ENCODE measurements at places on chromosomes 2 and 18.

GRCh38 chr2:215728504-215729065 is 284.8 kb downstream of the MREG start:
- DNase-seq = no peak

GRCh38 chr2:142944264-142944663 is 66.8 kb downstream of the KYNU start:
- no peak for DNase-seq

DNA sequence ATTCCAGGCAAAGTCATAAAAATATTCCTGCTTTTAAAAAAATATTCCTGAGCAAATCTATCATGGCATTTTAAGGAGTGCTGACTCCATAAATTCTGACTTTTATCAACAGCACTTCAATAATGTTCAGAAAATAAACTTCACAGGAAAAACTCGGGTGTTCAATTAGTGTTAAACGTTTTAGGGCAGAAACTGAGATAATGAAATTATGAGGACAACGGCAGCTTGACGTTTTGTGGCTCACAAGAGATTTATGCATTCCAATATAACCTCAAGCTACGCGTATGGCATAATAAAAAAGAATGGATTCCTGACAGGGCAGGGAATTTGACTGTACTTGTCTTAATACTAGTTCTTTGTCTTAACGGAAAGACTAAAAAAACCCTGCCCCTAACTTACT is 133.2 kb downstream of the ICOS start:
- no peak for DNase-seq

DNA sequence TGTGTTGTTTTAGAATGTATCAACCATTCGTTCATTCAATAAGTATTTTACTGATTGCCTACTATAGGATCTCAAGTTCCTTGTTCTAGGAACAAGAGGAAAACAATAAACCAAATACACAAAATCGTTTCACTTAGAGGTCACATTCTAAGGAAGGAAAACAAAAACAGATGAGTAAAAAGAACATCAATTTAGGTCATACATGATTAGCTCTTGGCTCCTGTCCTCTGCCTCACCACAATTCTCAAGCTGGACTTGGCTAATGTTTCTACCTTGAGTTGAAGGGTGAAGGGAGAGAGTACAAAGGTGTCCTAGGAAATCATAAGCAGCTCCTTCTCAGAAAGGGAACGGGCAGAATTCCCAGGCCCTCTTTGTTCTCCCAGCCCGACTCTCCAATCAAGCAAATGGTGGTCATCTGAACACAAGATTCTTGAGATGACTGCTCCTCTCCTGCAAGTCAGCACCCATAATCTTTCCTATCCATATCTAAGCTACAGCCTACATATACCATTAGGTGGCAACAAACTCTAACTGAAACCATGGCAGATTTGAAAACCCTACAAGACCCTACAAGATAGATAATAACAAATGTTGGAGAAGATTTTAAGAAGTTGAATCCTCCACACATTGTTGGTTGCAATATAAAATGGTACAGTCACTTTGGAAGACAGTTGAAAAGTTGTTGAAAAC is 76.0 kb downstream of the CBLN2 start:
- no peak for DNase-seq

DNA sequence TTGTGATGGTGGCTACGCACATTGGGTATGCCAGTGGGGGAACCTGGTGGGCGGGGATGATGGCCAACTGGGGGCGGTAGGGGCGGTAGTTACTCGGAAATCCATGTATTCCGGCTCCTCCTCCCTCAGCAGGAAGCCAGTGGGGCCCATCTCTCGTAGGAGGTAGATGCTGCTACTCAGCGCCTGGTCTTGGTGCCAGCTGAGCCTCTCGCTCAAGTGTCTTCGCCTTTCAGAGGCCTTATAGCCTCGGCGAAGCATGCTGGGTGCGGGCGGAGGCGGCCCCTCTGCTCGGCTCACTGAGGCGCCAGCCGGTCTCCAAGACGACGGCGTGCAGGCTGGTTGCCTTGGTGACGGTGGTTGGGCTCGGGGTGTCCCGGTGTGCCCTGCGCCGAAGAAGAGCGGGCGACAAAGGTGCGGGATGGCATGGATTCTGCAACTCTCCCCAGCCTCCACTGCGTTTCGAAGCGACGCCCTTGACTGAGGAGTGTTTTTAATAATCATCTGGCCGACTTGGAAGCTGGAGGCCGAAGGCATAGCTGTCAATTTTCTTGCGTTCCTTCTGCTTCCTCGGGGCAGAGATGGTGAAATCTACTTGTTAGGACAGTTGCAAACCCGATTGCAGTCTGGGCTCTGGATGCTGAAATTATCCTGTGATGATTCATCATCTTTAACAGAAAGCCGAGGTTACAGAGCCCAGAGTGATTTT is at the start of gene ZSWIM2:
ZSWIM2 (minus strand) TSS at position 298 of the 706 bp plus-strand sequence; CDS start at position 258, 40 bp downstream.
- peak; percentile 90 for DNase-seq

DNA sequence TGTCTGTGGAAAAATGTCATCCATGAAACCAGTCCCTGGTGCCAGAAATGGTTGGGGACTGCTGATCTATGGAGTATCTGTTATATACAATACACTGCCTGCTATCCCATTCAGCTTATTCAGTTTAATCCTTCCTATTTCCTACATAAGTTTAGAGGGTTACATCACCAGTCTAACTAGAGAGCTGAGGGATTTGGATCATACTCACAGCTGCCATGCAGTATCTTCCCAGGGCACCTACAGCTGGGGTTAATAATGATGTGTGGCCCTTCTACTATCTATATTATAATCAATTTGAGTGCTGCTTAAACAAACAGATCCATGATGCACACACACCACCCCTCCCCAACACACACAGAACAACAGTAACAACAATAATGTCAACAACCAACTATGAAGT is 524.0 kb downstream of the LRRTM4 start:
- DNase-seq = no peak

DNA sequence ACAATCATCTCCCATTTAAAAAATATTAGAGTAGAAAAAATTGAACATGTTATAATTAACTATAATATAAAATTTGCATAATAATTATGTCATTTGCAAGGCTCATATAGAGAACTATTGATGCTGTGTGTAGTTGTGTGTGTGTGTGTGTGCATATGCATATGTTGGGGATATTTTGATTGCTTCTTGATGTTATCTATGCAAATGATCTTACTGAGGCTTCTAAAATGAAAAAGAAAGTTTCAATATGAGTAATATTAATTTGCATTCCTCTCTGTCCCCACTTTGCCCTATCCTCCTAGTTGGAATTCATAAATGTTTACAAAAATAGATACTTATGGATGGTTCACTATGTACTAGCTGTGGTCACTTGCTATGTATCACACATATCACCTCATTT is 523.3 kb downstream of the TRIB2 start:
- no peak for DNase-seq

- DNase-seq = no peak
Measured at GRCh38 chr18:45321520-45321919, 293.8 kb upstream of the SLC14A2 start.

DNA sequence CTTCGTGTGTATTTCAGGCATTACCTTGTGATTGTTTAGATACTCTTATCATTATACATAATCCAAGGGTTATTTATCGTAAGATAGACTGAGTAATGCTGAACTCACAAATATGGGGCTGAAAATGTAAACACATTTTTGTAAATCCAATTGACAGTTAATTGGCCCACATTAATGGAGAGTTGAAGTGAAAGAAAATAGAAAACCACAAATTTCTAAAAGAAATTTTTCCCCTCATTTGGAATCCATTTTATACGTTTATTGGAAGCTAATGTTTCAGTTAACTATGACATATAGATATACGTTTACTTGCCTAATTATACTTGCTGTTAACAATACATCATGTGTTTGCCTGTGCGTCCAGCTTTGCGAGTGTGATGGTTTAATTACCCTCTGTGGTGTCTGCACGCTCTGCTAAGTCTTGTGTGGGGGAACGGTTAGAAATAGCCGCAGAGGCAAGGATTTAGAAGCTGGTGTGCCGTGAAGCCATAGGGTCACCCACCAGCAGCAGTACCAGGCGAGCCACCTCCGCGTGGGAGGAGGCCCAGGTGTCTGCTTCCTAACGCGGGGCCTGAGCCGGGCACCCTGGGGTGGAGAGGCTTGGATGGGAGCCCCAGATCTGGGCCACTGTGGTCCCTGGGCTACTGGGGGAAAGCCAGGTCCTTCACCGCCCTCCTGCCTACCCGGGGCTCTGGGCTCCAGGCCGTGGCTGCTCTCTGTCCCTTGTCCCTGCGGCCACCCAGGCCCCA is 38.0 kb downstream of the TSHZ1 start:
- DNase-seq = no peak

GRCh38 chr2:38440655-38441054 is 63.6 kb upstream of the ATL2 start:
- DNase-seq = no peak

DNA sequence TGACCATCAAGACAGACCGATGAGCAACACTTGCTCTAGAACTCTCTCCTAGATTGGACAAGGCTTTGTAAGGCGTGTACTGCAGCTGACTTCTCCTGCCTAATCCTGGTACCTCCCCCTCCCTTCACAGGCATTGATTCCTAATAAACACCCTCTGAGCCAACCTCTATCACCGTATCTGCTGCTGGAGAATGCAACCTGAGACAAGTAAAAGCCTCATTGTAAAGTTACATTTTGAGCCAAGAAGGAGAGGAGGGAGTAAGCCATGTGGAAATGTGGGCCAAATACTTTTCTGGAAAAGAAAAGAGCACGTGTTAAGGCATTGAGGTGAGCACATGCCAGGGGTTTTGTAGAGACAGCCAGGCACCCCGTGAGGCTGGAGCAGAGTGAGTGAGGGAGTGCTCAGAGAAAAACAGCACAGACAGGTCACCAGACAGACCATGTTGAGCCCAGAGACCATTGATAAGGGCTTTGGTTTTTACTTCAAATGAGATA is 2.6 kb upstream of the WDFY1 start:
- DNase-seq = peak; percentile 23

DNA sequence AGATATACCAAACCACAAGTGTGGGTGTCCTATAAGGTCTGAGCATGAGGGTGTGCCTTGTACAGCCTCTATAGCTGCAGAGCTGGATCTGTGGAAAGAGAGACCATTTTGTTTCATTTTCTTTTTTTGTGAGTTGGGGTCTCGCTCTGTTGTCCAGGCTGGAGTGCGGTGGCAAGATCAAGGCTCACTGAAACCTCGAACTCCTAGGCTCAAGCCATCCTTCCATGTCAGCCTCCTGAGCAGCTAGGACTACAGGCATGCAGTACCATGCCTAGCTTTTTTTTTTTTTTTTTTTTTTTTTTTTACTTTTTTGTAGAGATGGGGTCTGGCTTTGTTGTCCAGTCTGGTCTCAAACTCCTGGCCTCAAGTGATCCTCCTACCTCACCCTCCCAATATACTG is 10.7 kb downstream of the KIF3C start:
- no peak for DNase-seq

GRCh38 chr2:153100151-153100550 is 378.4 kb downstream of the RPRM start:
- no peak for DNase-seq

DNA sequence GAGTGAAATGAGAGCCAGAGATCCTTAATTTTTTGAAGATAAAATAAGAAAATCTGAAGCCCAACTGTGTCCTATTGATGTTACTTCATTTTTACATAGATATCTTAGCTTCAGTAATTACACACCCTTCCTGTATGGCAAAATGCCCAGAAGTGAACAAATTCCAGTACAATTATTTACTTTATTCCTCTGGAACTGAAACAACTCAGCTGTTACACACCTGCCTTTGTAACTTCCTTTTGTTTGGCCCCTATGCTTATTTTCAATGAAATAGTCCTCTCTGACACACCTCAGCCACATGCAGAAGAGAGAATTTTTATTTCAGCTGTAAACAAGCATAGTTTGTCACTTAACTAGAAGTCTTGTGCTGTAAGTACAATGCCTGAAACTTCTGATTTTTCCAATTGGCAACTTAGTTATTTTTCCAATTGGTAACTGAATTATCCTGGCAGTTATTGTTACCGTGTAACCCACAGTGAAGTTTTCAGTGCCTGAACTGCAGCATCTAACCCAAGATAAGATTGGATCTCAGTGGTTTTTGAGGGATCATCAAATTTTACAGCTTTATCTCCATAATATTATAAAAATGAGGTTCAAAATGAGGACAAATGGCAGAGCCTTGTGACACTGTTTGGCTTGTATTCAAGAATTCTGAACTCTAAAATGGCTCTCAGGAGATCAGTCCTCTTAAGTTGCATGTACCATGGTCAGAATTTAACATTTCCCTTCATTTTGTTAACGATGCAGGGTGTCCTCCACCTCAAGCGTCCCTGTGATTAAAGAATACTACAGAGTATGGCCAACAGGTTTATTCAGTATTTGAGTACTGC is 82.6 kb downstream of the PKP4 start:
- no peak for DNase-seq
